Foreskin melanocyte (primary cell): ENCODE measurements at places on chromosomes 7 and 10.

DNA sequence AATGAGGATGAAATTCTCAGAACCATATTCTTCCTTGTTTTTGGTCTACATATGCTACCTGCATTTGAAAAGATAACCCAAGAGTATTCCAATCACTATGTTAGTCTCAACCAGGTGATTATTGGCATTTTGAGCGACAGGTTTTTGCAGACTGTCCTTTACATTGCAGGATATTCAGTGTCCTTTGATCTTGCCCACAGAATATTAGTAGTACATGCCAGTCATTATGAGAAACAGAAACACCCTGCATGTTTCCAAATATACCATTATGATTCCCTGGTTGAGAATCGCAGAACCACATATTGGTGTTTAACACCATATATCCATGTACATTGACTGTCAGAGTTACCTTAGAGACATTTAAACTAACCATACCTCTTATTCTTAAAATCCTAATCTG is 30.6 kb downstream of the TMEM243 start:
- DNase-seq, result no peak

- no peak for DNase-seq
Observed at GRCh38 chr10:129614341-129614740, 147.3 kb downstream of the MGMT start.

GRCh38 chr10:28431139-28431538 is 101.8 kb upstream of the WAC start:
- DNase-seq, result no peak

GRCh38 chr10:123766012-123766411 is 99.9 kb downstream of the GPR26 start:
- no peak for DNase-seq

DNA sequence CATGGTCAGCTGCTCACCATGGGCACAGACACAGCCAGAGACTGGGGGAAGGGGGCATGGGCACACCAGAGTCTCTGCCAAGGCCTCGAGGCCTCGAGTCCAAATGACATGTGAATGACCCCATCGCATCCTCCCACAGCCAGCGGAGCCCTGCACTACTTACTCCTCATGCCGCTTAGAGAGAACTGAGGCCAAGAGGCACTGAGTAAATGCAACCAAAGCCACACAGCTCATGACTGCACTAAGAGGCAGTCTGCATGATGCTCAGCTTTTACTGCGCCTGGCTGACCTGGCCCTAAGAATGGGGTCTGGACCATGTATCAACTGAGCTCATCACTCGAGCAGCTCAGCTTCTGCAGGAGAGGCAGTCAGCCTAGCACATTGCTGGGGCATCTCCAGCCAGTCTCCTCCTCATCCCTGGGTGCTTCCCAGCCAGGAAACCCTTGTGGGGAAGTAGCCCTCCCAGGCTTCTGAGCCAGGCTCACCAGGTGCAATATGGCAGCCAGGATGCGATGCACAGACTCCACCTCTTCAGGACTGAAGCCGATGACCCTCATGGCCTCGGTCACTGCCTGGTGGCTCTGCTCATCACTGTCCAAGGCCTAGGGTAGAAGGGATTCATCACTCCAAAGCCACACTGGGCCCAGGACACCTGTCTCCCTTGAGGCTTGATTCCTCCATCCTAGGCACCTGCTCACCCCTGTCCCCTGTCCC is 7.5 kb downstream of the MYO1G start:
- no peak for DNase-seq

DNA sequence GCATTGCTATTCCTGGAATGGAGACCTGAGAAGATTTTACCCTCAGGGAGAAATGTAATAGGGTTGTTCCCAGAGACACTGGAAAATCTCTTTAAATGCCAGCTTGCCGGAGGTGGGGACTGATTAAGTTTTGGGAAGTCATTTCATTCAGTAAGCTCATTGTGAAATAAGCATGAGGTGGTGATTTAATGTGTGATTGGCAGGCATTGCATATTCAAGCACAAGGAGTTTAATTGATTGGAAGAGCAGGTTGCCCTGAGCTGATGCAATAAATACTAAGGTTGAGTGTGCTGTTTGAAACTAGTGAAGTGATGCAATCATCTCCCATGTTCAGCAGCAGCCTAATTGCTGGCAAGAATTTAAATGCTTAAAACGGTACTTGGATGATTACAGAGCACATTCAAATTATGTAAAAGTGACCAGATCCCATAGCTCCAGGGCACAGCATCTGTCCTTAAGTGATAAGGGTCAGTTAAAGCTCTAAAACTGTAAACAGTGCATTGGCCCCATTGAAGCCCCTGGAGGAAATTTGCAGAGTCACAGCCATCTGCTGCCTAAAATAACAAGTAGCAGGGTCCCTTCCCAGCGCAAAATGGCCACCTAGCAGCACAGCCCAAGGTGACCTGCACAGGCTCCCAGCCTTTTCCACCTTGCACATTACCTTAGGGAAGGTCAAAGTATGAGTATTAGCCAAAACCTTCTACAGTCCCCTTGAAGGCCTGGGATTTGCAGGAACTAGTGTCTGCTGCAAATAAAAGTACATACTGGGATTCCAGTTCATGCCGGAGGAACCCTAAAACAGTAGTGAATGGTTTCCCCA is 92.1 kb downstream of the CCDC71L start:
- peak; percentile 38 for DNase-seq

DNA sequence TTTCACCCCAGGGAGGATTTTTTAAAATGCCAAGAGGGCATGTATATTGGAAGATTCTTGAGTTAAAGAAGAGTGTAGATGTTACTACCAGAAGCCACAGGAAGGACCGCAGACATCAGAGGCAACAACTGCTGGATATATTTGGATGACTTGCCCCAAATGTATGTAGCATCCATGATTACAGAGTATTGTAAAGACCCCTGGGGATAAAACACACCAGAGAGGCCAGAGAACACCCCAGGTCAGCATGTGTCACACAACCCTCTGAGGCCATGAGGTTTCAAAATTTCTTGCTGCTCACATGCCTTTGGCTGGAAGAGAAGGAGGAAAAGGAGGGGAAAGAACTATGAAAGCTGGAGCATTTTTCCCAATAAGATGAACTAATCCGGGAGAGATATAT is 108.0 kb upstream of the LSM8 start:
- DNase-seq, result no peak

- no peak for DNase-seq
Observed at GRCh38 chr7:105677817-105678573, 96.7 kb upstream of the EFCAB10 start.

GRCh38 chr7:85156661-85157208 is 30.1 kb downstream of the SEMA3D start:
- no peak for DNase-seq

DNA sequence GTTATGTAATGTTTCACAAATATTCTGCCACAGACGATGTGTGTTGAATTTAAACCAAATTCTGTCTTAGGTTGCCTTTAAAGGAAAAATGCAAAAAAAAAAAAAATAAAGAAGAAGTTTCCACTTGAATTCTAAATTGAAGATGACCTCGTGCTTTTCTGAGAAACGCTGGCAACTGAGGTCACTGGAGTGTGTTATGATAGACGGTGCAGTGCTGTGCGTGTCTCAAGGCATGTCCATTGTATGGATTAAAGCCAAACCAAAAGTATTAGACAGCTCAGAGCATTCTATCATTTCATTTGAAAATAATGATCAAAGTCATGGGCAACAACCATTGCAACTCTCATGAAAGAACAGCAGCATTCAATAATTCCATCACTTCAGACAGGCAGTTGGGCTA is 483.9 kb downstream of the GRM8 start:
- no peak for DNase-seq

DNA sequence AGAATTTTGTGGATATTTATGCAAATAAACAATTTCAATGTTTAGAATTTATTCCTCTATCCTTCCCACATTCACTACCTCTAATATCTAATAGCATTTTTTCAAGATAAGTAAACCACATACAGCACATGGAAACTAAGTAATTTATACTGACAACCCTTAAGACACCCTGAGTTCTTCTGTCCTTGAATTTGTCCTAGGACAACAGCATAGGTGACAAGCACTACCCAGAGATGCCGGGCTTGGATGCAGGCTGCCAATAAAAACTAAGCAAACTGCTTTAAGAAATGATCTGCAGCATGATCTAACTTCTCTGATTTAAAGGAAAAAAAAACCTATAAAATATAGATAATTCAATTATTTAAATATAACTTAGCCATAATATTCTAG is 22.7 kb downstream of the NT5C3A start:
- no peak for DNase-seq

- DNase-seq, result no peak
Observed at GRCh38 chr10:70250961-70251680, 17.9 kb upstream of the PPA1 start.

- DNase-seq, result no peak
Observed at GRCh38 chr7:142771353-142771723, 568 bp downstream of the PRSS2 start.

- DNase-seq, result no peak
Observed at GRCh38 chr10:110364531-110364937, 59.8 kb upstream of the SMNDC1 start.

DNA sequence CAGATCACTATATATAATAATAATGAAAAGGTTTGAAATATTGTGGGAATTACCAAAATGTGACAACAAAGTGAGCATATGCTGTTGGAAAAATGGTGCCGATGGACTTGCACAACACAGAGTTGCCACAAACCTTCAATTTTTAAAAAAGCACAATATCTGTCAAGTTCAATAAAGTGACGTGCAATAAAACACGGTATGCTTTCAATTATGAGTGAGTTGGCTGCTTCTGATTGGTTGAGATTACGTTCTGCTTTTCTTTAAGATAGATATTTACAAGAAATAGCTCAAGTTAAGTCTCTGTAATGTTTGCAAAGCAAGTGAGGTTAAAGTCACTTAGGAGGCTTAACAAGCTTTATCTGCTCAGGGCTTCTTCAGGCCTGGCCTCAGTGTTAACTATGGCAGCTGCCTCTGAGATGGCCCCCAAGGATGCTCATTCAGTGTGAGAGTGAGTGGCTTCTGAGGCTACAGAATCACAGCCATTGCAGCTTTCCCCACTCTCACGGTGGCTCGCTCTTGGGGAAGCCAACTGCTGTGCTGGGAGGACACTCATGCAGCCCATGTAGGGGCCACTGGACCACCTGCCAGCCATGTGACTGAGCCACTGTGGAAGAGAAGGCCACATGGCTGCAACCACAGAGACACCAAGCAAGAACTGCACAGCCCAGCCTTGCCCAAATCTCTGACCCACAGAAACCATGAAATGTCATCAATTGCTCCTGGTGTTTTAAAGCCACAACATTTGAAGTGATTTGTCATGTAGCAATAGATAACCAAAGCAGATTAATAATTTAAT is 78.3 kb upstream of the TMEM72 start:
- DNase-seq, result no peak

GRCh38 chr10:106711313-106711906 is 453.1 kb downstream of the SORCS1 start:
- peak; percentile 32 for DNase-seq

GRCh38 chr7:158111049-158111751 is 476.4 kb downstream of the PTPRN2 start:
- no peak for DNase-seq

- DNase-seq, result no peak
Observed at GRCh38 chr10:37390926-37391325, 265.5 kb downstream of the ANKRD30A start.

DNA sequence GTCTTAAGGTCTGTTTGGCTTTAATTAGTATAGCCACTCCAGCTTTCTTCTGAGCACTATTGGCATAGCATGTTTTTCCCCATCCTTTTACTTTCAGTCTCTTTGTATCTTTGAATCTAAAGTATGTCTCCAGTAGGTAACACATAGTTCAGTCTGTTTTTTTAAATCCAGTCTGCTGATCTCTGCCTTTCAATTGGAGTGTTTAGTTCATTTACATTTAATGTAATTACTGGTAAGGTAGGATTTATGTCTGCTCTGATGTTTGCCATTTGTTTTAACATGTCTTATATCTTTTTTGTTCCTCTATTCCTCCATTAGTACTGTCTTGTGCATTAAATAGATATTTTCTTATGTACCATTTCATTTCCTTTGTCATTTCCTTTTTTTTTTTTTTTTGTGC is 72.5 kb downstream of the EXOC6 start:
- no peak for DNase-seq

DNA sequence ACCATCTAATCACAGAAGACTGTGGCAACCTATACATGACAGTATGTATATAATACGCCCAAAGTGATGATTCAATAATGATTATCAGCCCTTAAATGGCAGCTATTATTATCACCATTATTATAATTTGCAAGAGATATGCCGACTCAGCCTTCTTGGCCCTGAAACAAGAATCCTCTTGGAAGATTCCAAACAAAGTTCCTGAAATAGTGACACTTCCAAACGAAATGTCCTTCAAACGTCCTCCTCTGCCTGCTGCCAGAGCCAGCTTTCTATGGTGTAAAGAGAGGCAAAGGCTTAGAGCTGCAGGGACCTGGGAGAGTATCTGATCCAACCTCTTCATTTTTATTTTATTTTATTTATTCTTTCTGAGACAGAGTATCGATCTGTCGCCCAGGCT is 36.0 kb downstream of the NRAP start:
- no peak for DNase-seq

DNA sequence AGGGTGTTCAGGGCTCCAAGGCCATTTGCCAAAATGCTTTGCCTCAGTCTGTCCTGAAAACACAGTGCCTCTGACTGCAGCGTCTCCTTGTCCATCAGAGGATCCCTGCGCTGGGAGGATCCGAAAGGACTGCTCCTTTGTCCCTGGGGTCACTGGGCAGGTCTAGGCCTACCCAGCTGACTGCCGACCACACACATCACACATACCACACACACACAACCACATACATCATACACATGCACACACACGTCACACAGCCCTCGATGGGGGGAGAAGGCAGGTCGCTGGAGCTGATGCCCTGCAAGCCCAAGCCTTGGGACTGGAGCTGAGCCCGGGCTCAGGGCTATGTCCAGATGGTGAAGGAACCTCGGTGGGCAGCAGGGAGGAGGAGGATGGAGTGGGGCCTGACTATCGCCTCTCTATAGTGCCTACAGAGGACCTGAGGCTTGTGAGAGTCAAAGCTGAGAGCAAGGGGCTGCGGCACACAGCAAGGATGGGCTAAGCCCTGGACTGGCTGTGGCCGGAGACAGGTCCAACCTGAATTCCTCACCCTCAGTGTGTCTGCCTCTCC is 29.1 kb downstream of the GPRIN2 start:
- DNase-seq, result no peak

GRCh38 chr7:130903358-130903974 is 169.5 kb upstream of the KLF14 start:
- DNase-seq, result peak; percentile 93

GRCh38 chr10:11595395-11595692 is 16.1 kb downstream of the USP6NL start:
- no peak for DNase-seq

GRCh38 chr10:63133821-63134557 is 861 bp downstream of the NRBF2 start:
- DNase-seq, result no peak

- DNase-seq, result no peak
Observed at GRCh38 chr10:79111427-79111826, 42.7 kb downstream of the ZMIZ1 start.

DNA sequence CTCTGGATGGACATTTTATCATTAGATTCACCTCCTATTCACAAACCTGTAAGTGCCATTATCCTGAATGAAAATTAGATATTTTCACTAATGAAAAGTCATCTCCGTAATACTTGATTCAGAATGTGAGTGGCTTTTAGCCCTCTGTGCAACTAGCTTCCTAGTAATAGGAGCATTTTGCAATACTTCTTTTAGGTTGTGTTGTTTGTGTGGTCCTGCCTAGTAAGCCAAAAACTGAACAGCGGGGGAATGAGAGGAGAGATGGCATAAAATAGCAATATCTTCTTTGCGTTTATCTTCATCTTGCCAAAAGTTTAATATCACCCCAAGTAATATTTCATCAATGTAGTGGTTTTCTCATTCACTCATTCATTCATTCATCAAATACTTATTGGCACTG is 507.5 kb upstream of the CELF2 start:
- DNase-seq, result no peak

GRCh38 chr7:12174931-12175330 is 36.2 kb upstream of the TMEM106B start:
- no peak for DNase-seq
